Globus pallidus (tissue), 1 donor: ENCODE measurements at places on chromosomes 11 and 22.

GRCh38 chr22:45903355-45904135 lies 73.4 kb downstream of the WNT7B start:
- no peak for DNase-seq

GRCh38 chr11:59859673-59860072 lies 6.6 kb downstream of the TCN1 start:
- no peak for DNase-seq

GRCh38 chr11:79229047-79229446 lies 211.8 kb downstream of the TENM4 start:
- DNase-seq = no peak

- no peak for DNase-seq
Measured at GRCh38 chr22:46274381-46274780, 6.6 kb downstream of the TTC38 start.

DNA sequence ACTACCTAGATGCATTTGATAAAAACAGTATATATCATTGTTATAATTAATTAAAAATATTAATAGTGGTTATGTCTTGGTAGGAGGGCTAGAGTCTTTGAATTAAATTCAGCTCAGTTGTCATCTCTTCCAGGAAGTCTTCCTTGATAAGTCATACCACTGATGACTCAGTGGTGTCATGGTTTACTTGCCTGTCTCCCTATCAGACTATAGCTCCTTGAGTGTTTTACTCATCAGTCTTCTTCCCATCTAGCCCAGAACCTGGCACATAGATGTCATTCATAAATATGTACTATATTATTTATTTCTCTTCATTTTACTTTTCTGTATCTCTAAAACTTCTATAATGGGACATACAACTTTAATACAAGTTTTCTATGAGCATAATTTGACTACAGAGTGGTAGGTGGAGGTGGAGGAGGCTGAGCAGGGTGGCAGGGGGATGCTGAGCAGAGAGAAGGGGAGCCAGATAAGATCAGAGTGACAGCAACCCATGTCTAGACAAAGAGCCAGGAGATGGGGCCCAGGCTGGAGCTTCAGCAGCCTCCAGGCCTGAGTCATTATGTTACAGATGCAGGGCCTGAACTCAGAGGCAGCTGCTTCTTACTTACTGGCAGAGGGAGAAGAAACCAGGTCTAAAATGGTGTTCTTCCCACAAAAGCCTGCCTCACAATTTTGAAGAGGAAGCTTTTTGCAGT lies 82.3 kb upstream of the PHOX2A start:
- DNase-seq = no peak

DNA sequence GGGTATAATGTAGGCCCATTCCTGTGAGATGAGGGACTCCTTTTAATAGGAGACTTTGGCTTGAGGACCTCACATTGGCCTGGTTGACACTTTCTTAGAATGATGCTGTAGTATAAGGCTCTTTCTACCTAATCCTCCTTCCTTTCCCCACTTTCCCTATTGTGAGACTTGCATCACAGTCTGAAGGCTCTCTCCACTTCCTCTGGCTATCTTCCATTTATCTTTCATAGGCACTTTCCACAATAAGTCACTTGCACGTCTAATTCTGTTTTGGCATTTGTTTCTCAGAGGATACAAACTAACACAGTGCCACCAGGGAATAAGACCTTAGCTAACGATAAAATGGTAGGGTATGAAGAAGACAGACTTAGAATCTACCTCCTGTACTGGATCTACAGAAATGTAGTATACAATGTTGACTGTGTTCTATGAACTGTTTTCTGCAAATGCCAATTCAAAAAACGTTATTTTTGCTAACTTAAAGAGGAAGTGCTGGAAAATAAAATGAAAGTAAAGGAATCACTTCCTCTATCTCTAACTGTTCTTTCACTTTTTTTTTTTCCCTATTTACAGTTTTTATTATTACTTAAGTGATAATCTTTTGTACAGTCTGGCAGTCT lies 17.9 kb upstream of the PDE3B start:
- no peak for DNase-seq

DNA sequence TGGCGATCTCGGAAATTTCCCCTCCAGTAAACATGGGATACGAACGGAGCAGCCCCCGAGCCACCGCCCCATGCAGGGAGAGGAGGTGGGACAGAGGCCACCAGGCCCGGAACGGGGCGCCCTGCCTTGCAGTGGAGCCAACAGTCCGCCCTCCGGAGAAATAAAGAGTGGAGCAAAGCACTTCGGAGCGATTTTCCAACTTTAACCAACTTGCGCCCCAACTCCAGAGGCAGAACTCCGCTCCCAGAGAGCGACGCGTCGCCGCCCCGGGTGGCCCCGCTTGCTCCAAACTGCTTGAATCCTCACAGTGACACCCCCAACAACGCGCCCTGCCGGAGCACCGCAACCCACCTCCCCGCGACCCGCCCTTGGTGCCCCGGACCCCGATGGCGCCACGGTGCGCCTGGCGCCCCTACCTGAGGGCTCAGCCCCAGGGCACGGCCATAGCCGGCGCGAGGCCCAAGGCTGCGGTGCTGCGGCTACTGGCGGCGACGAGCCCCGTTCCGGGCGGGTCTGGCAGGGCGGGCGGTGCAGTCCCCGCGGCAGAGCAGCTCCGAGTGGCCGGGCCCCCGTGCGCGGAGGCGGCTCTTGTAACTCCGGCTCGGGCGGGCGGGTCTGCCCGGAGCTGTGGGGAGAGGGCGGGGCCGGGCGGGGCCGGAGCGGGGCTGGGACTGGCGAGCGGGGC lies at the start of gene AHNAK:
Gene AHNAK, minus strand, starts transcription at position 563 of the 685 bp plus-strand sequence. CDS start 10,708 bp downstream, outside the sequence.
- no peak for DNase-seq

DNA sequence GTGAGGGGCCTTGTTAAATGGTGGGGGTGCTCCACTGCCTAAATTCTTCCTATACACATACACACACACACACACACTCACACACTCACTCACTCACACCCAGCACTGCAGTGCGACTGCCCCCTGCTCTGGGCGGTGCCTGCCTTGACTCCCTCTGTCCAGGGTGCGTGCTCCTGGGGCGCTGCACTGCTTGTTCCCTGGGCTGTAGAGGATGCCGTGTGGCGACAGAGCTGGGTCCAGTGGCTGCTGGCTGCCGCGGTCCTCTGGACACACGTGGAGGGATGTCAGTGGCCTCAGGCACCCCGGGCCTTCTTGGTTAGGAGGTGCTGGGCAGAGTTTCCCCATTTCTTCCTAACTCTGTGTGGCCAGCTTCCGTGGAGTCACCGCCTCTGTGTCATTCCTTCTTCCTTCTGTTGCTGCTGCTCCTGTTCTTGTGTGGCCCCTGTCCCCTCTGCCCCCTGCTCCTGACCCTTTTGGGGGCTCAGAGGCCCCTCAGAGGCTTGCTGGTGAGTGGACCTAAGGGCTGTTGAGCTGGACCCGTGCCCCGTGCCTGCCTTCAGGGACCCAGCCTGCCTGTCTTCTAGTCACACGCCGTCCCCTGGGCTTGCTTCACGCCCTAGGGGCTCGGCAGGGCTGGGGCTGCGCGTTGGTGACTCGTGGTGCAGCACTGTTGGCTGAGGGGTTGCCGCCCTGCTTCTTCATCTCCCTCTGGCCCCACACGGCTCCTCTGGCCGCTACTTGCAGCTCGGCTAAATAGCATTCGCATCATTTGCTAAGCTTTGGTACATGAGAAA lies 147.0 kb downstream of the TBC1D22A start:
- no peak for DNase-seq

DNA sequence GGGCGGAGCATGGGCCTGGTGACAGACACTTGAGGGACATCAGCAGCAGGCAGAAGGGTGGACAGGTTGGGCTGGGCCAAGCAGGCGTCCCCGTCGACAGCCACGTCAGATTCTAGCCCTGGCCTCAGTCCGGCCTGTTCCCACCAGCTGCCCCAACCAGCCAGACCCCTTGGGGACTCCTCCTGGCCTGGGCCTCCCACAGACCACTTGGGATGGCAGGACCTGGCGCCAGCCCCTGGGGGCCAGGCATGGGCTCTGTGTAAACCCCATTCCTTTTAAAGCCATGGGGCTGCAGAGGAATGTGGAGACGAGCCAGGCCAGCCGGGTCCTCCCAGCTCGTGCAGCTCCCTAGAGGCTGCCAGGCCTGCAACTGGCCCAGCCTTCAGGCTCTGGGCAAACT lies 4.7 kb upstream of the SUSD2 start:
- no peak for DNase-seq

- DNase-seq = no peak
Measured at GRCh38 chr11:120577624-120578363, 66.2 kb downstream of the GRIK4 start.

- no peak for DNase-seq
Measured at GRCh38 chr22:39994566-39995392, at the start of gene FAM83F. TSS of gene FAM83F (plus strand) at chr22:39994954. CDS start at chr22:39995043, 89 bp downstream.

- no peak for DNase-seq
Measured at GRCh38 chr11:67310246-67311050, 7.1 kb downstream of the SSH3 start.

DNA sequence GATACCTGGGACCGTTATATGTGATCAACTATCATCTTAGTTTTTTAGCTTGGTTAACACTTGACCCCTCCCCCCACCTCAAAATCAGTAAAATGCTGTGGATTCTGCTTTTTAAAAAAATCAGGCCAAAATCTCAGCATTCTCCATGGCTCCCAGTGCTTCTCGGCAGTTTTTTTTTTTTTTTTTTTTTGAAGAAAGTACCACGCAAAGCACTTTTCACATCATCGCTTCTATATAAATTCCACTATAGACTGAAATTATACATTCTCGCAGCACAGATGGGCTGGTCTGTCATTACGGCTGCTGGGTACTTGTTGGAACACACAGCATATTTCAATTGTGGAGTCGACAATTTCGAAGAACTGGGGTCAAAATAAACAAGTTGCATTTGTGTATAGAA lies 67.7 kb upstream of the PPARA start:
- no peak for DNase-seq

DNA sequence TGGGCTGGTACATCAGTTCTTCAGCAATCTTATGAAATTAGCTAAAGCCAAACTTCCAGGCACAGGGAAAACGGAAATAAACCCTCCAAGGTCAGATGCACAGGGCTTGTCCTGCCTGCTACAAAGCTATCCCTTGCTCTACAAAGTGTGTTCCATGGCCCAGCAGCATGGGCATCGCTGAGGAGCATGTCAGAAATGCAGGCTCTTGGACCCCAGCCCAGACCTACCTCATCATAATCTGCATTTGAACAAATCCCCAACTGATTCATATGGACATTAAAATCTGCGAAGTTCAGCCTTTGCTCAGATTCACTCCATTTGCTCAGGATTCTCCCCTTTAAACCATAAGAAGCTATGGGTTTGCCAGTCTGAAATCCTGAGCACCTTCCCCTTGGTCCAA lies 129.7 kb upstream of the CSNK2A3 start:
- no peak for DNase-seq

DNA sequence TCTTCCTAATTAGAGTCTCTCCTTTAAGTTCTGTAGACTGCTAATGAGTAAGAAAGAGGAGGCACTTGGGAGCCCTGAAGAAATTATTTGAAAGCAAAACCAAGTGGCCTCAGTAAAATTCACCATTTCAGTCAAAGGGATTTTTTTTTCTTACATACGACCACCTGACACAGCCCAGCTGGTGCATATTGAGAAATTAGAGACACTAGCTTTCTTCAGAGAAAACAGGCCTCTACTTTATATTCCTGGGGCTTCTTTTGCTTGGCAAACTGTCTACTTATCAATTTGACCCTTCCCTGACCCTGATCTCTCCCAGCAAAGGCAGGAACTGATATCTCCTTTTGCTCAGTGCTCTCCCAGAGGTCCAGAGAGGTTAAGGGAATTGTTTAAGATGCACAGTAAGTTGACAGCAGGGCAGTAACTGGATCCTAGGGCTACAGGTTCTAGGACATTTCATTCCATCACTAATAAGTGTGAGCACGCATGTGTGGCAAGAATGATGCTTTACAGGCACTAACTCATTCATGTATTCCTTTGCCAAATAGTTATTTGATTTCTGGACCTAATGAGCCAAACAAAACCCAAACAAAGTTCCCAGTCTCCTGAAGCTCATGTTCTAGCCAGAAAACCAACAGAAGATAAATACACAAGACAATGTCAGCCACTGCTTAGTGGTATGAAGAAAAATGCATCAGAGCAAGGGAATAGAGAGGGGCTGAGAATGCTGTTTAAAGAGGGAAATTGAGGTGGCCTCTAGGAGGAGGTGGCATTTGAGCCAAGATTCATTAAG lies 467.6 kb downstream of the SOX6 start:
- no peak for DNase-seq

DNA sequence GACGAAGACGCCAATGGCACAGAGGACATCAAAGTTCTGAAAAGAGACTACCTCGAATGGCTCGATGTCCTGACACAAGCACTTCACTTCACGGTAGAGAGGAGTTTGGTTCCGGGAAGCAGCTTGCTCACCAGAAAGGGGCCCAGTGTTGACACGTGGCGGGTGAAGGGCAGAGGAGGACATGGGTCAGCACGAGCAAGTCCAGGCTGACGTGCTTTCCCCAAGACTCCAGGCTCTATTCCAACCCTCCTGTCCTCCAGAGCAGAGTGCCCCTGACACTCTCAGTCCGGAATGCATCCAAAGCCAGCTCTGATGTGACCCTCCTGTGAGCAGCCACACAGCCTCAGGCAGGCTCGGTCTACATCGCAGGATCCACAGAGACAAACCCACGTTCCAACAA lies 77.5 kb upstream of the BID start:
- DNase-seq = no peak

DNA sequence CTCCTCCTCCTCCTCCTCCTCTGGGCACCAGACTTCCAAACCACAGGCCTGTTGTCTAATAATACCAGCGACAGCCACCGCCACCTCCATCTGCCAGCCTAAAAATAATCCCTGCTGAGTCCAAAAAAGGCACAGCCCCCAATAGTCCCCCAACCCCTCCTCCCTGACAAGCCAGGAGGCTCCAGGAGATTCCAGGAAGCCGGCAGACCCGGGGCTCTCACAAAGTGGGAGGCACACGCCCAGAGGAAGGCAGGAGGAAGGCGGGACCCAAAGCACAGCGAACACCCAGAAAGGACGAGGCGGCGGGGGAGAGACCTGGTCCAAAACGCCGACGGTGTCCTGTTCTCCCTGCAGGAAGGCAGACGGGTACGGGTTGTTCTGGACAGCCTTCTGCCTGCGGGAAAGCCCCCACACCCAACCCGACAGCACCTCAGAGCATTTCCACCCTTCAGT lies 5.9 kb downstream of the IGSF9B start:
- DNase-seq = no peak

DNA sequence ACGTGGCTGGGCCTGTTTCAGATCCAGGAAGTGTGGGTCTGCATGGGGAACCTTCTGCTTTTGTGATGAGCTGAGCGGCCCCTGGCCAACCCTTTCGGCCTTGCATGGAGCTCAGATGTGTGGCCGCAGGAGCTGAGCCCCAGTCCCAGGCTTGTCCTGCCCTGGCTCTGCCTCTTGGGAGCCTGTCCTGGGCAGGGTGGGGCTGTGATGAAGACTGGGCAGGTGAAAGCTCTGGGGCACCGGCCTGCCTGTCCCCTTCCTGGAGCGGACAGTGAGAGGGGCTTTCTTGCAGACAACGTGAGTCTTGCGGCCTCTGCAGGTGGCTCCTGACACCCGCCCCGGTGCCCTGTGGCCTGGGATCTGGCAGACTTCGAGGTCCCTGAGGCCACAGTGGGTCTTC lies 1296.6 kb downstream of the BRD1 start:
- no peak for DNase-seq
